Suppressor macrophage (primary cell): ENCODE measurements at places on chromosomes 2 and 18.

GRCh38 chr18:64852281-64852680, 703.4 kb upstream of the LINC00305 start:
- no peak for DNase-seq

DNA sequence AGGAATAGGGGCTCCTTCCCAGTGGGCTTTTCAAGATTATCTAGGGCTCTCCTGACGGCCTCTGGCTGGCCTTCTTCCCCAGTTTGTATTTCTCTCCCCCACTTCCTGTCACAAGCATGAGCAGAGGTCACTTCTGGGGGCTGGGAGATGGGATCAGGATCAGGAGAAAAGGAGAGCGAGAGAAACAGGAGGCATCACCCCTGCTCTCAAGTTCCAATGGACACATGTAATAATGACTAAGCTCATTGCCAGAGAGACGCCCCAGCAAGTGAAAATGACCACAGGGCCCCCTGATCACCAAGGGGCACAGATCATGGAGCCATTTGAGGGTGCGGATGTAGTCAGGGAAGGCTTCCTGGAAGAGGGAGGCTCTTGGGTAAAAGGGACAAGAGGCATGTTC, 92.1 kb downstream of the SMAD7 start:
- peak; percentile 24 for DNase-seq

DNA sequence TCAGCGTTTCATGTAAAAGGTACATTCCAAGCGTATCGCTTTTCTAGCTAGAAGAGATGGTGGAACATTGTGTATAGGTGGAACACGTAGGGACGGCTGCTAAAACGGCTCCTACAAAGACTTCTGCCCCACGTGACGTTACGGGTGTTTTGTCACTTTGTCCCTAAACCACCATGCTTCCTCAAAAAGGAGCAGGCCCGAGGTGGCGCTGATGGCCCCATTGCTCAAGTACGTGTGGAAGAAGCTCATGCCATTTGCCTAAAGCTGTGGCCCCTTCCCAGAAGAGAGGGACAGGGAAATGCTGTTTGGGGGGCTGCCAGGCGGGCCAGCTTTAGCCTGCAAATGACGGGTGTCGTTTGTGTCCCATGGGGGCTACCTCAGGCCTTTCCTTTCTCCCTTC, 72.7 kb downstream of the TMEM247 start:
- peak; percentile 39 for DNase-seq

DNA sequence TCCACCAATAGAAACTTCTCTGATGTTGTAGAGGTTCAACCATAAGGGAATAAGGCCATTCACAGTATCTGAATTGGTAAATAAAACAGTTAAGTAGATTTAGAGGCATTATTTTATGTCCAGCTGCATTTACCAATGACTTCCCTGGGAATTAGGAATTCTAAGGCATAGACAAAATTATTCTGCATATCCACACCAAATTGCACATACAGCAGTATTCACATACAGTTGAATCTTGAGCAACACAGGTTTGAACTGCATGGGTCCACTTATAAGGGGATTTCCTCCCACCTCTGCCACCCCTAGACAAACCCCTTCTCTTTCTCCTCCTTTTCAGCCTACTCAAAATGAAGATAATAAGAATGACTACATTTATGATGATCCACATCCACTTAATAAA, 54.4 kb downstream of the COL5A2 start:
- no peak for DNase-seq

DNA sequence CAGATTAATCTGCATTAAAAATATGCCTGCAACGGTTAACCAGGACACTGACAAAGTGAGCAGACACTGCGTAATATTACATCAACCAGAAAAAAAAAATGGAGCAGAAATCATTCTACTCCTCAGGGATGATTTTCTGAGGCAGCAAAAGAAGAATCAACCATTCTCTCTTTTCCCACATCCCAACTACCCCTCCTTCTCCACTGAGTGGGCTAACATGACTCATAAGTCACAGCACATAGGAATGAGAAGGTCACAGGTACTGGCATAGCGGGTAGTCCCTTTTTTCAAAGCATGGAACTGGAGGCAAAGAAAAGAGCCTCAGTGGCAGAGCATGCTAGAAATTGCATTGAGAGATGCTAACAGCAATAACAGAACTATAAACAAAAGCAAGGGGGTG, 54.3 kb upstream of the TSPYL6 start:
- DNase-seq = no peak

DNA sequence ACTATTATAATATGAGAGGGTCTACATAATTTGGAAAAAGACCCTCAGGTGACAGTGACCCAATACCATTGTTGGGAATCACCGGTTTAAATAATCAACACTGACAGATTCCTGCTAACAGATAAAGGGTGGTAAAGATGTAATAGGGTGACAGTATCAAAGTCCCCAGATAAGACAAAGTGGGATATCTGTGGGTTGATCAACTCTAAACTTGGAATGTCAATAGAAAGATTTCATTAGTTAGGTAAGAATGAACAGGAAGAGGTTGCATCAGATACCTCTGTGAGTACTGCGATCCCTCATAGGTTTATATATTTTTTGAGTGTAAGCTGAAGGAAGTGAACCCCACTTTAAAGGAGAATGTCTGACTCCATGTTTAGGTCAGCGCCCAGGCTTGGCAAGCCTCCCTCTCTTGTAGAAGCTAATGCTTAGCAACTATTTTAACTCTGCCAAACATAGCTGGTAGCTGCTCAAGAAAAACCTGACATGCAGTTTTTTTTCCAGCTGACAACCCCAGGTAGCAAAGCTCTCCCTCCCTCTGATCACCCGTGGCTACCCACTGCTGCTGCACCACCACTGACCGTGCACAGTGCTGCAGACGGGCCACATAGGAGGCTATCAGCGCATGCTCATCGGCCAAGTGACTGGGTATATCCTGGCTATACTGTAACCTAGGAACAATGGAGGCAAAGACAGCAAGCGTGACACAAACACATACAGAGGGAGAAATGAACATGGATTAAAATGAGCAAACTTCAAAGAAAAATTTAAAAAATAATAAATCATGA, 113.3 kb upstream of the DNMT3A start:
- no peak for DNase-seq

- no peak for DNase-seq
Measured at GRCh38 chr2:42964439-42965083, 172.2 kb upstream of the HAAO start.

- no peak for DNase-seq
Measured at GRCh38 chr2:157259386-157259785, 1.9 kb downstream of the GALNT5 start.

DNA sequence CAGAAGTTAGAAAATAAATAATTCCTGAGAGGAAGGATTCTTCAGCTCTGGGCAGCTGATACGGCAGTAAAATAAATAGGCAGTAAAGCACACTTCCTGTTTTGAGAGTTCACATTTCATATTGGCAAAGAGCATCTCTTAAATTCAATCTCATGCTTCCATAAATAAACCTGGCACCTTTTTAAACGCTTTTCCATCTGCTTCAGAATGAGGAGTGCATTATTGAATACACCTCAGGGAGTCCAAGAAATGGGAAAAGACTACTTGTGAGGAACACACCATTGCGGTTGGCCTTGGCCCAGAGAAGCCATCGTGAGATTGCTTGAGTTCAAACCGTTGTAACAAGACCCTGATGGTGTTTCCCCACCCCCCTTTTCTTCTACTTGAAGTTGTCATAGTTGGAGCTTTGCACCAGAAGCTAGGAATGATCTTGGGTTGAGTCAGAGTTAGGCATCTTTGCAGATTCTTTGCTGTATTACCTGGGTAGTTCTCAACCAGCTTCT, 123.9 kb downstream of the RDH14 start:
- DNase-seq = no peak

DNA sequence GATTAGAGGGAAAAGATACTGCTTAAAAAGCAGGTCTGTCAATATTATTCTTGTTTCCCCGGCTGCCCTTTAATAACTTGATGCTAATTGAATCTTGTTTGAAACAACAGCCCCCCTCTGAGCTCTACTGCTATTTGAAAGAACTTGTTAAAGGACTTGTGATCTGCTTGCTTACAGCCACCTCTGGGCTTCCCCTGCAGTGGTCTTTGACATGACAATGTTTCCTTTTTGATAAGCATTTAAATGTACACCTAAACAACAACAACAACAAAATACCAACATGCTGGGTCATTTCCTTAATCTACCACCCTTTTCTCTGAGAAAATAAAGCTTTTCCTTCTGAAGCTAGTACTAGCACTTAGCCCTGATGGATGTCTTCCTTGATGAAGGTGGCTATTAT, 3.9 kb downstream of the HOXD1 start:
- no peak for DNase-seq

GRCh38 chr2:155309483-155309882, 611.0 kb downstream of the KCNJ3 start:
- DNase-seq = no peak

- DNase-seq = peak; percentile 69
Measured at GRCh38 chr2:101361121-101361520, 26.2 kb downstream of the CREG2 start.

DNA sequence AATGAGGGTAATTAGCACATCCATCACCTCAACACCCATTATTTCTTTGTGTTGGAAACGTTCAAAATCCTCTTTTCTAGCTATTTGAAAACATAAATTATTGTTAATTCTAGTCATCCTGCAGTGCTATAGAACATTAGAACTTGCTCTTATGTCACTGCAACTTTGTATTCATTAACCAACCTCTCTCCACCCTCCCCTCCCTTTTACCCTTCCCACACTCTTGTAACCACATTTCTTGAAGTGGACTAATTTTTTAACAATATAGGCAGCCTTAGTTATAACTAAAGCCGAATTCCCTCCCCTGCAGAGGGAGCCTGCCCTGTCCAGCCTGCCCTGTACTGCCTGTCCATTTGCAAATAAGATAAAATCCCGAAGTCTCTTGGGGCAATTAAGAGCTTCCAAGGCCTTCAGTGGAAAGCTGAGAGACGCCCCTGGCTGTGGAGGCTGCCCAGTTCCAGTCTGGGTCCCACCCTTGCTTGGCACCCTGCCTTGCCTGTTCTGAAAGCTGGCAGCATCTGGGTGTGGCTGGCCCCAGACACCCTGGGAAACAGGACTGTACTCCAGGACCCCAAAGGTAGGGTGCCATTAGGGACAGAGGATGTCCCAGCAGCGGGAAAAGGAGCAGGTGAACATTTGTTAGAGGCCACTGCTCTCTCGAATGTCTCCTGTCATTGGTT, 65.1 kb downstream of the MEX3C start:
- DNase-seq = no peak

- DNase-seq = no peak
Measured at GRCh38 chr2:20183373-20183772, 41.6 kb downstream of the SDC1 start.

DNA sequence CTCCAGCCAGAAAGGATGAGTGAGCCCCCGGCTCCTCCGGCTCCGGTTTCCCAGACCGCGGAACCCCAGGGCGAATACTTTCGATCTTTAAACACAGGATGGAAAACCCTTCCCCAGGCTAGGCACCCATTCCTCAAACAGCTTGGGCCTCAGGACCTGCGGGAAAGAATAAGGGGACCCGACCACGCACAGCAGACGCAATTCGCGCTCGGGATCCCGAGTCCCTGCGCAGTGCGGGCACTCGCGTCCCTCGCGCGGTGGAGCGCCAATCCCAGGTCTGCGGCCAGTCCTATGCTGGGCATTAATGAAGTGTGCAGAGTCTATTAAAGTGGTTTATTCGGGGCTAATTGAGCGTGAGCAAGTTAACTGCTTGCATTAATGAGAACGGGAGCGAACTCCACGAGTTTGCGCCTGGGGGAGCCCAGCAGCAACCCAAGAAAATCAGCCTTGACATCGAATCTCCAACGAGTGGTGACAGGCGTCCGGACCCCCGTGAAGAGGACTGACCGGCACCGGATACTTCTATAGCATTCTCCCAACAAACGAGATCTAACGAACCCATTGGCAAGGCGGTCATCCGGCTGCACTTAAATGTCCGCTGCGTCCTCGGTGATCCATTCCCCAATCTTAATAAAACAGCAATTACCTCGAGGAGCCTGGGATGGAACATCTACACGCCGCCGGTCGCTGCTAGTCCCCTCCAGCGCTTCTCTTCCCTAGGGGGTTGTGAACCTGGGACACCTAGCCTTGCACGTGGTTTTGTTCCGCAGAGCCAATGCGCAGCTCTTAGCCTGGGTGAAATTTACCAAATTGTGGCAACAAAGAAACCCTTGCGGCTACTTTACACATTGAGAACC, 1.6 kb downstream of the OSR1 start:
- DNase-seq = no peak

GRCh38 chr18:25727281-25727985, 363.0 kb downstream of the SS18 start:
- no peak for DNase-seq

DNA sequence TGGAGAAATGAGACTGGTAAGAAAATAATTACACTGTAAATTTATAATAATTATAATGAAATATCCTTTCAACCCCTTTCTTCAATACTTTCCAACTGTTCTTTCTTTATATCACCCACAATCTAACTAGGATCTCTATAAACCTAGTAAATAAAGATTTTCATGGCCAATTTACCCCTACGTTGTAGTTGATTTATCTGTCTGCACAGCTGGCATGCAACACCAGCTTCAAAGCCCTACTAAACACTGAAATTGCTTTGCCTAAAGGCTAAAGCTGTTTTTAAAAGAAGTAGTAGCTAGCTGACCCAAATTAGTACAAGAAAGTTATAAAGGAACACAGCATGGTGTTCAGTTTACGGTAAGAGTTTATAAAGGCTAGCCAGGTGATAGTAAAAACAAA, 140.1 kb downstream of the NOL4 start:
- DNase-seq = no peak

DNA sequence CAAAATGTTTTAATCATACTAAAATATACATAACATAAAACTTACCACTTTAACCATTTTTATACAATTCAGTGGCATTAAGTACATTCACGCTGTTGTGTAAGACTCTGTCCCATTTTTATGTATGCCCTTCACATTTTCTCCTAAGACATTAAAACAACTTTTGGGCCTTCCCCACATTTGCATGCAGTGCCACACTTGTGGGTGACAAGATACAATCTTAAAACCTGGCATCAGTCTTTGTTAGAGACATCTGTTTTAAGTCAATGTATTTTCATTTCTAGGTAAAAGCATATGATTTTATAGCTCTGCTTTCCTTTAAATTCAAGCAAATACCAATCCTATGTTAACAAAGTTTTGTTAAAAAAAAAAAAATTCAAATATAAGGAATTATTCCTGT, 17.3 kb downstream of the SPRED2 start:
- no peak for DNase-seq

DNA sequence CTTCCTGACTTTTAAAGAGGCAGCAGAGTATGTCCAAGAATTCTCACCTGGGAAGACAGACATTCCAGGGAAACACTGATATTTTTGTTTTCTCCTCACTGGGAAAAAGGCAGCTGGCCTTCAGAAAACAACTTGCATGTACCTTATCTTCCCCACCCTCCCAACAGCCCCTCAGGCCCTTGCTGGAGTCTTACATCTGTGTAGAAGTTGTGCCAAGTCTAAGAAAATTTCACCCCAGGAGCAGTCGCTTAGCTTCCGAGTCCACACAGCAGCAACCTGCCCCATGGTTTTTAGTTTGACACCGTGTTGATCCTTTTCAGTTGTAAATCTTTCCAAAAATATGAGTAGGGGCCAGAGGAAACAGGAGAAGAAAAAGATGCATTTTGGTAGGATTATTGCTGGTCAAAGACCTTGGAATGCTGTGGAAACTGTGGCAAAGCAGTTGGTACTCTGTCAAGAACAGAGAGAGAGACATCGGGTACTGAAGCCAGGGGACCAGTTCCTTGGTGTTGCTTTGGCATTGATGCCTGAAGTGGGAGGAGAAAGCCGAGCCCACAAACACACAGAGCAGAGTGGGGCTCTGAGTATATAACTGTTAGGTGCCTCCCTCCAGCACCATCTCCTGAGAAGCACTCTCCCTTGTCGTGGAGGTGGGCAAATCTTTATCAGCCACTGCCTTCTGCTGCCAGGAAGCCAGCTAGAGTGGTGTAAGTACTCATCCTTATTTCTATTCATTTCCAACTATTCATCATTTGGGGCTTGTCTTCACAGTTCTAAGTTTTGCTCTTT, at the start of gene SLC14A1:
TSS of gene SLC14A1 (plus strand) at position 615 of the 789 bp plus-strand sequence. CDS start 6,140 bp downstream, outside the sequence.
- no peak for DNase-seq
